ENCODE measurements at places on chromosomes 3 and 15.

DNA sequence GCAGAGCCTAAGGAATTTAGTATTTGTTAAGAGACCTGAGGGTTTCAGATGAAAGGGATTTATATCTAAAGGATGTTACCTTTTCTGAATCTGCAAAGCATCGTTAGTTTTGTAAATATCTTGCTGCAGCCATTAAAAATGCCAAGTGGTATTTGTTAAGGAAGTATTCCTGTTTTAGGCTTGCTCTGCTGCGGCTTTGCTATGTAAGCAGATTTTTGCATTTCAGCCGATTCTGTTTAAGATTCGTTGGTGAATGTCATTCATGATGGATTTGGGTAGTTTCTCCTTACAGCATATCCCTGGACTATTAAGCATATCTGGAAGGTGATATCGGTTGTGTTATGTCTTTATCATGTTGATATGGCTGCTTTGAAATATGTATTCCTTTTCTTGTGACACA lies 1.0 kb downstream of the USP8 start:
- peak overlapping the region; percentile 97 for H3K4me3 ChIP-seq
- DNase-seq = no peak
- H3K36me3 ChIP-seq = peaks cover 19% of the 10 kb centered on the region
- H3K27ac ChIP-seq = peak overlapping the region; percentile 99
- no peaks in the 10 kb centered on the region for H3K27me3 ChIP-seq

DNA sequence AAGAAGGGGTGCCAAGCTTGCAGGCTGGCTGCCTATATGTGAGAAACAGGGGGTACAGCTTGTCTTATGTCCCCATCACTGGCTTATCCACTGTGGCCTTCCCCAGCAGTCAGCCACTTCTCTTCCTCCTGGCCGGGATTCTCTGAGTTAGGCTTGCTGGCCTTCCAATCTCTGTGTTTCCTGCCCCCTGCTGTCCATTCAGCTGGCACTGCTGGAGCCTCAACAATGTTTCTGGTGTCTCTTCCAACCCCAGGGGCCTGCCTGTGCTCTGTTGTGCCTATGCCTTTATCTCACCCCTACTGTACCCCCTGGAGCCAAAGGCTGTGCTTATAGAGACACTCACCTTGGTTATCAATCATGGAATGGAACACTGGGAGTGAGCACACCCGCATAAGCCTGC lies 36.5 kb downstream of the ANAPC13 start:
- no peak for DNase-seq
- H3K36me3 ChIP-seq = peaks cover 2% of the 10 kb centered on the region
- peaks cover 45% of the 10 kb centered on the region for H3K27me3 ChIP-seq

DNA sequence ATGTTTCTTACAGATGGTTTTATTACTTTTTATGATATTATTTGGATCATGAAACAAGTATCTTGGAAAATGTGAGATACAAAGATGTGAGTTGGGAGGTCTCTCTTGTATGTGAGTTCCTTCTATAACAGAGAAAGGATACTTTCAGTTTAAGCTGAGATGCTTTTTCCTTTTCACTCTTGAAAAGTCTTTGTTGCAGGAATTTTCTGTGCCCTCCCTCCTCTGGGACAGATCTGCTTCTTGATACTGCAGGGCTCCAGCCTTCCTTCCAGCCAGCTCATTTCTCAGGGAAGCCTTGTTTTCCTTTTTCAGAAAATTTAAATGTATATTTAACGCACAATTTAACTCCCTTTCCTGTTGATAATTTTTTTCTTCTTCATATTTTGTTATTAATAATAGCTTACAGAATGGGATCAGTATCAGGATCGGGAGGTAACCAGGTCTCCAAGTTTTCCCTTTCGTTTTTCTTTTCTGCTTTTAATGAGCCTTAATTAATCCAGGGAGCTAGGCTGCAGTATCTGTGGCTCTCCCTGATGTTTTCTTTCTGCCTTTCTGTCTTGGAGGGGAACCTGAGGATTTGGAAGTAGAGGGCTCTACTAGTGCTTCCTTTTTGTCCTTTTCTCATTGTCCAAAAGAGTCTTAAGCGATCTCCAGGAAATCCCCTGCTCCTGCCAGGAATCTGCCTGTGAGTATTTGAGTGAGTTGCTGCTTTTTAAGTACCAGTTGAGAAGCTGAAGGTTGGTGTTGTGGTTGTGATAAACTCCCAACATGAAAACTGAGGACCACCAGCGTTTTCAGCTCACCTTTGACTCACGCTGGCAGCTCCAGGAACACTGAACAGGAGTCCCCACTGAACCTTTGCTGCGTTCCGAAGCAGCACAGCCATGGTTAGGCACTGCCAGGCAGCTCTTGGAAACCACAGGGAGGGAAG lies 105.7 kb downstream of the IGF1R start:
- no peak overlapping the region for H3K4me3 ChIP-seq
- DNase-seq = no peak
- H3K27ac ChIP-seq = no peak overlapping the region
- peaks cover 22% of the 10 kb centered on the region for H3K27me3 ChIP-seq
- no peaks in the 10 kb centered on the region for H3K4me1 ChIP-seq

GRCh38 chr3:122615303-122615702 lies 37.9 kb downstream of the PARP15 start:
- no peak for DNase-seq
- H3K27me3 ChIP-seq = no peaks in the 10 kb centered on the region
- peaks cover under 1% of the 10 kb centered on the region for H3K4me1 ChIP-seq
- H3K36me3 ChIP-seq = peaks cover 49% of the 10 kb centered on the region
- H3K27ac ChIP-seq = no peak overlapping the region

- H3K27ac ChIP-seq = no peak overlapping the region
- H3K4me1 ChIP-seq = no peaks in the 10 kb centered on the region
- no peaks in the 10 kb centered on the region for H3K27me3 ChIP-seq
- no peak overlapping the region for H3K4me3 ChIP-seq
Measured at GRCh38 chr15:47565949-47566348, 151.4 kb upstream of the SEMA6D start.

- H3K4me1 ChIP-seq = no peaks in the 10 kb centered on the region
- no peak for DNase-seq
- no peaks in the 10 kb centered on the region for H3K36me3 ChIP-seq
- no peaks in the 10 kb centered on the region for H3K27me3 ChIP-seq
- no peak overlapping the region for H3K27ac ChIP-seq
Measured at GRCh38 chr3:117748131-117748530, 1038.6 kb downstream of the TUSC7 start.

GRCh38 chr15:78251136-78251535 lies 13.2 kb upstream of the DNAJA4 start:
- no peak overlapping the region for H3K4me3 ChIP-seq
- H3K27ac ChIP-seq = no peak overlapping the region
- no peaks in the 10 kb centered on the region for H3K27me3 ChIP-seq
- no peak for DNase-seq
- no peaks in the 10 kb centered on the region for H3K36me3 ChIP-seq

GRCh38 chr15:72197460-72198355 lies at the start of gene GRAMD2A:
Gene GRAMD2A (minus strand): TSS chr15:72197787.
- H3K27ac ChIP-seq = no peak within 1 kb of the TSS
- H3K36me3 ChIP-seq = peaks cover 23% of the 10 kb centered on the region
- no peak for DNase-seq
- H3K4me1 ChIP-seq = peaks cover 4% of the 10 kb centered on the region

Data from central memory CD8-positive, alpha-beta T cell (primary cell).